ENCODE measurements at places on chromosomes 5 and 9.

GRCh38 chr9:22033012-22033630, 24.0 kb upstream of the CDKN2B start:
- no peak for DNase-seq

DNA sequence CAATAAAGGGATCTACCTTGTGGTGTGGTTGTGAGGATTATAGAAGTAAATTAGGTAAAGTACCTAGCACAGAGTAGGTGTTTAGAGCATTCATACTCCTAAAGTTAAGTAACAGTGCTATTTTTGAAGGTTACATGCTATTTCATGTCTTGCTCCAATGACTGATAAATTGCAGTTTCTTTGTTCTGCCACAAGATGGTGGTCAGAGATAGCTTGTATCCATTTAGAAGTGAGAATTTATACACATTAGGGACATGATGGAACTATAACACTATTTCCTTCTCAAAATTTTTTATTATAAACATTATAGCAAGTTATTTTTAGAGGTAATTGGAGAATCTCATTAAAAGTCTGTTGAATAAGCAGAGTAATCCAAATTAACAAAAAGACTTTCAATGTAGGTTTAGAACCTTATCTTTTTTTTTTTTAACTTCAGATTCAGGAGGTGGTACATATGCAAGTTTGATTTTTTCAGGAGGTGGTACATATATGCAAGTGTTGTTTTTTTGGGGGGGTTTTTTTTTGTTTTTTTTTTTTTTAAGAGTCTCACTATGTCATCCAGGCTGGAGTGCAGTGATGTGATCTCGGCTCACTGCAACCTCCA, 17.1 kb downstream of the MTREX start:
- peak; percentile 68 for DNase-seq

DNA sequence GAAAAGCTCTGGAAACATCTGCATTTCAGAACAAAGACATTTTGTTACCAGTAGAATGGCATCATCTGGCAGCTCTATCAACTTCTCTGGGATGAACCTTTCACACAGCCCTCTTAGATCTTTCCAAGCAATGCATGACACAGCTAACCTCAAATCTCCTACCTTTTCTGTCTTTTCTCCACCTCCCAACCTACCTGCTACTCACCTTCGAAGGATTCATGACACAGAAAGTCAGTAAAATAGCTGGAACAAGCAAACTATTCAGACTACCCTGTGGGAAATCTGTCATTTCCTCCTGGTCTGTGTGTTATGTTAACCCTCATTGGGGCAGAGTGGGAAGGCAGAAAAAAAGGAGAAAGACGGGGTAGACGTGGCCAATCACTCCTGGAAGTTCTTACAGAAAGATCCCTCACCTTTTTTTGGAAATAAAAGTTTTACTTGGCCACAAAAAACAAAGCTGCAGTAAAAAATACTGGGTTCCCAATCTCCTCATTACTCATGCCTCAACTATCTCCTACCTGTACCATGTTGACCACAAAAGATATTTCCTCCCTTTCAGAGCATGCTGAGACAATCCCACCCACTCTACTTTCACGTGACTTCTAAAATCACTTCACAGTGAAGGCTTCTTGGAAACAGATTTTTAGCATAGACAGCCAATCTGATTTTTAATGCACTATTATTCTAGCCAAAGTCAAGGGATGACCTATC, 362.1 kb upstream of the RFX3 start:
- no peak for DNase-seq

DNA sequence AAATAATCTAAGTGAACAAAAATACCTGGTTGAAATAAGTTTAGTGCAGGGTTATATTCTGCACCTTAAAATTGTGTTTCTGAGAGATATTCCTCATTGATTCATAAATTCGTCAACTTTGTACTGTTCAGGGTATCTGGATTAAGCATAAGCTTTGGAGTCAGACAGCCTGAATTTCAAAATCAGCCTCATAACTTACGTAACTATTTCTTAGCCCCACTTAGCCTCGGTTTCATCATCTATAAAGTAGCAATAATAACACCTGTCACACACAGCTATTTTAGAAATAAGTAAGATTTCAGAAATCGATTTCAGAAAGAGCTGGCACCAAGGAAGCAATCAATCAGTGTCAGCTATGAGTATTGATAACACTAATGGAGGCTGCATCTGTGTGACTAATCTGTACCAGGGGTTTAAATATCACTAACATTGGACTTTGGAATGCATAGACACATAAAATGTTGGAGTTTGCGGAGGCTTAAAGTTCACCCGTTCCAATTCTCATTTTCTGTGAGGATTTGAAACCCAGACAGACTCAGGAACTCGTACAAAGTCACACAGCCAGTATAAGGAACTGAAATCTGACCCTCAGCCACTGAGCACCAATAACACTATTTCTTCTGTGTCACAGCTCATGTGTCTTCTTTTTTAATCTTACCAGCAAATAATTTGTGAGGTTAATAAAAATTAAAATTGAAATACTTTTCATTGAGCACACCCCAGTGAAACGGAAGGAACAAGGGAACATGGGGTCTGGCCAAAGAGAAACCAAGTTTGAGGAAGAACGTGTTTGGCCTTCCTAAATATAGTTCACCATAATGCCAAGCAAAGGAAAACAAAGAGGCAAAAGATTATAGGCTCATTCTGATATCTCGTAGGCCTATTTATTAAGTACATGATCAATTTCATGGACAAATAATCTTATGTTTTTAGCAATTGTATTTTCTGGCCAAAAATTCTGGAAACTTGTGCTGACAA, 194.4 kb upstream of the PTGER4 start:
- DNase-seq, result peak; percentile 8

DNA sequence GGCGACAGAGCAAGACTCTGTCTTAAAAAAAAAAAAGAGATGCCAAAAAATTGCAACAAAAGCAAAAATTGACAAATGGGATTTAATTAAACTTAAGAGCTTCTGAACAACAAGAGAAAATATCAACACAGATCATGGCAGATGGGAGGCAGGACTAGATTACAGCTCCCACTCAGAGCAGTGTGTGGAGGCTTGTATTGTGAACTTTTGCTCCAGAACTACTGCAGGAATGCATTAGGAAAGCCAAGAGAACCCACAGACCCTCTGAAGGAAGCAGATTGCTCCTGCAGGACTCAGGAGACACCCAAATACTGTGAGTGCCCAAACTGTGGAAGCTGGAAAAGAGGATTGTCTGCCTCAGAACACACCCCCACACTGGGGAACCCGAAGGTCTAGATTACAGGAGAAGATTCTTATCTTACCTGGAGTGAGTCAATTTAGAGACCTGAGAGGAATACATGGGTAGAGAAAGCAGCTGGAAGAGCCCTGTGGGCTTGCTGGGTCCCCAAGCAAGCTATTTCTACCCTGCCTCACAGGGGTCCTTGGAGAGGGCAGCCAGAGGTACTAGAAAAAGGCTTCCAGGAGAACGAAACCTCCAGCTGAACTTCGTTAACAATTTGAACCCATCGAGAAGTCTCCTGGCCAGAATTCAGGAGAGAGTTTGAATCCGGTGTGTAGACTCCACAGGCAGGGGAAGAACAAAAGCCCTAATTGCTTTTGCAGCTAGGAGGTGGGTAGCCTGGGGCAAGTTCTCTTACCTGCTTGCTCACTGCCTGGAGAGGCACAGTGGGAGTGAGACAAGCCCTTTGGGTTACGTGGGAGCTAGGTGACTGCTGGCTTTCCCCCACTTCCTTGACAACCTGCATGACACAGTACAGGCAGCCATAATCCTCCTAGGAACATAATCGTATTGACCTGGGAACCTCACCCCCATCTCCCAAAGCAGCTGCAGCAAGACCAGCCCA, 593.4 kb upstream of the RGMB start:
- DNase-seq, result peak; percentile 5

DNA sequence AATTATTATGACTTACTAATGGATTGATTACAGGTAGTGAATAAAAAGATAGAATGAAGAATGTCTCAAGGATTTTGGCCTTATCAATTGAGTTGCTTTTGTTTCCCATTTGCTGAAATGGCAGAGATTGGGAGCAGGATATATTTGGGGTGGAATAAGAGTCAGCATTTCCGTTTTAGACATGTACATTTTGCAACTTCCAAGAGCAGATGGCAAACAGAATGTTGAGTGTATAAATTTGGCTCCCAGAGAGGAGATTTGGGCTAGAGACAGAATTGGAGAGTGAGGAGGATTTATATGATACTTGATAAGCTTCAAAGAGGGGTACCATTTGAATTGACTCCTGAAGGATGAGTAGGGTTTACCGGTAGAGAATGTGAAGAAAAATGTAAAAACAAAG, 437.9 kb upstream of the PAPPA start:
- peak; percentile 51 for DNase-seq

DNA sequence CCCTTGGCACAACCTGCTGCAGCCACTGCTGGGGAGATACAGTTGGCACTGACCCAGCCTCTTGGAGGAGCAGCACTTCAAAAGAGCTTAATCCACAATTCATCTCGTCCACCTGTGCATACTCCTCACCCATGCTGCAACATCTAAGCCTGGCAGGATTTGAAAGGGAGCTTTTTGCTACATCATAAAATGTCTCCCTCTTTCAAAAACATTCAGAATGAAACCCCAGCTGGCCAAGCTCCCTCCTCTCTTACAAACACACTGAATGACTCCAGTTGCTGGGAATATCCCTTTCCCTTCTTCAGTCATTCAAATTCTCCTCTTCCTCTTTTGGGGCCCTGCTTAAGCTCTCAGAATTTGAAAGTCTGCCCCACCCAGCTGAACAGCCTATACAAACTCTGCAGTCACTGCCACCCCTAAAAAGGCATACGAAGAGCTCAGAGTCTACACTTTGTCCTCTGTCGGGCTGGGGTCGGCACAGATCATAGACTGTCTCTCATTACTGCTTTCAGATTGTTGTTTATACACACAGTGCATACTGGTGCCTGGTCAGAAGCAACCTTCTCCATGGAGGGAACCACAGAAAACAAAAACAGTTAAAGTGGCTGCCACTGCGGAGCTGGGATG, 8.8 kb upstream of the C5orf15 start:
- DNase-seq, result no peak

GRCh38 chr5:56838409-56839039, 23.2 kb downstream of the MAP3K1 start:
- peak; percentile 78 for DNase-seq

DNA sequence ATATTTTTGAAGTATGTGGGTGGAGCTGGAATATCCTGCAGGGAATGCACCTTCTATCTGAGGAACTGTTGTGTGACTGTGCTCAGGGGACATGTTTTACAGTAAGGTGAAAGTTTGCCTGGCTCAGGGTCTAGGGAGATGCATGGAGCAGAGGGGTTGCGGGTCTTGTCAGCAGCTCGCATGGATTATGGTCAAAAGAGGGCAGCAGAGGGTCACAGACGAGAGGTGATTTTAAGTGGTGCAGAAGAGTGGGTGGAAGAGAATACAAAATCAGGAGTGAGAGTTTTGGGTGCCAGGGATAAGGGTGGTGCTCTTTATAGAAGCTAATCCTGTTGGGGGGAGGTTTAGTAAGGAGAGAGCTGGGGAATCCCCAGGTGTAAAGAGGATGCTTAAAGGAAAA, 53.5 kb upstream of the GRIN3A start:
- no peak for DNase-seq

- no peak for DNase-seq
Observed at GRCh38 chr5:67400752-67401151, 204.2 kb upstream of the CD180 start.

- peak; percentile 90 for DNase-seq
Observed at GRCh38 chr5:37071901-37072581, 177.1 kb downstream of the CPLANE1 start.

Measured in AG10803 (cell line).